CD4-positive, alpha-beta T cell treated with Interferon alpha-2 for 1 hour (primary cell): ENCODE measurements at places on chromosomes 4 and X.

DNA sequence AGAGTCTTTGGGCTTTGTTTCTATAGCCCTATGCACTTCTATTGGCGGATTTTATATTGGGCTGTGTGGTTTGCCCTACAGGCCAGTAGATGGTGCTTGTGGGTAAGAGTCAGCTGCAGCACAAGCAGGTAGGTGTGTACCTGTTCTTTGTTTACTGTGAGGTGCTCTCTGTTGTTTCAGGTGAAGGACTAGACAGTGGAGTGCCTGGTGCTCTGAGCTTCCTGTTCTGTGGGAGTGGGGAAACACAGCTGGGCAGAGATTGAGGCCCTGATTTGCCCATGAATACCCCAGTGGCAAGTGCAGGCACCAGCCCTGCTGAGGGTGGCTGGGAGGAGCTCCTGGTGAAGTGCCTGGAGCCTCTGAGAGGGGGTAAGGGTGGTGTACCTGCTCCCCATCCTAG is 26.3 kb upstream of the UCP1 start:
- no peak for DNase-seq

DNA sequence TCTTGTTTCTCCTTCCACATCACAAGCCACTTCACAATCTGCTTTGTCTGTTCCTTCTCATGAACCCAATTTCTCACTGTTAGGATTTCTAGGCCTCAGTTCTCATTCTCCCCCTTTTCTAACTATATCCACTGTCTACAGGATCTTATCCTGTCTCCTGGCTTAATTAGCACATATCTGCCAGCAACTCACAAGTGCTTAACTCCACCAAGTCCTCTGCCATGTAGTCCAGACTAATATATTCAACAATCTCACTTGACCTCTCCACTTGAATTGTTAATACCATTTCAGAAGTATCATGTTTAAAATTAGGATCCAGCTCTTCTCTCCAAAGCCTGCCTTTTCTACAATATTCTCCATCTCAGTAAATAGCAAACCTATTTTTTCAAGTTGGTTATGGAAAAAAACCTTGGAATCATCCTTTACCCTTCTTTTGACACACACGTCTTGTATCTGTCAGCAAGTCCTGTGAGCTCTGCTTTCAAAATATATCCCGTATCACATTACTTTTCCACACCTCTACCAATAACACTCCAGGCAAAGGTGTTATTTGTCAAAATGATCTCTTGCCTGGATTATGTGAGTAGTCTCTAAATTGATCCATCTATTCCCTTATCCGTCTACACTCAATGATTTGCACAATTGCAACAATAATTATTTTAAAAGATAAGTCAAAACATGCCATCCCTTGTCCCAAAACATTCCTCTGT is 127.2 kb upstream of the SLIT2 start:
- no peak for DNase-seq

DNA sequence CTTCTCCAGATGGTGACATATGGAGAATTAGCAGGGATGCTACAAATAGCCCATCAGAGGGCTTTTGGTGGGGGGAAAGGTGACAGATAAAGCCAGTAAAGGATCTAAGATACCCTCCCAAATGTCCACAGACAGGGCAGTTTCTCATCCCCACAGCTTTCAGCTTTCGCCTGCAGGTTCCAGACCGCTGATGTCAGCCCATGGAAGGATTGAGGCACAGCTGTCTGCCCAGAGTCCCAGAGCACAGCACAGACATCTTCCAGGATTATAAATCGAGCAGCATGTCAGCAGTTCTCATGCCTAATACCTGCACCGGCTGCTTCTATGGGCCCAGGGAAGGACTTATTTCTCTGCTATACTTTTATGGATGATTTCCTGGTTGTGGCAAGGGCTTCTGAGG is 96.7 kb upstream of the MXRA5 start:
- DNase-seq, result no peak

- DNase-seq, result no peak
These were observed 192.2 kb downstream of the NDST4 start for GRCh38 chr4:114921191-114921590.

GRCh38 chrX:72262077-72262476 is 15.0 kb downstream of the RPS4X start:
- DNase-seq, result no peak
